Colonic mucosa (tissue), 4 donors: ENCODE measurements at places on chromosomes 3 and 15.

- peak; percentile 69 for DNase-seq
Observed at GRCh38 chr15:76987896-76988860, 6.7 kb upstream of the PSTPIP1 start.

DNA sequence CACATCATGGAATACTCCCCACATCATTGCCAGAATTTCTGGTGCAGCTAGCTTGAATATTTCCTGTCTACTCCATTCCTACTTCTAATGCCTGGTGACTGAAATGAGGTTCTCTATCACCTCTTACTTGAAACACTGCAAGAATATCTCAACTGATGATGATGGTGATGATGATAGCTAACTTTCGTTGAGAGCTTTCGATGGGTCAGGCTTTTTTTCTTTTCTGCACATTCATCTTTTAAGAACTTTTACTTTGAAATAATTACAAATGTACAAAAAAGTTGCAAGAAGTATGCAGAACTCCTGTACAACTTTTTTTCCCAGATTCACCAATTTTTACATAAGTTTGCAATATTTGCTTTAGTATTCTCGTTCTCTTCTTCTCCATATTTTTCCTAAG, 233.5 kb downstream of the MEIS2 start:
- no peak for DNase-seq

GRCh38 chr15:35481992-35482391, 64.0 kb downstream of the DPH6 start:
- DNase-seq = peak; percentile 27

DNA sequence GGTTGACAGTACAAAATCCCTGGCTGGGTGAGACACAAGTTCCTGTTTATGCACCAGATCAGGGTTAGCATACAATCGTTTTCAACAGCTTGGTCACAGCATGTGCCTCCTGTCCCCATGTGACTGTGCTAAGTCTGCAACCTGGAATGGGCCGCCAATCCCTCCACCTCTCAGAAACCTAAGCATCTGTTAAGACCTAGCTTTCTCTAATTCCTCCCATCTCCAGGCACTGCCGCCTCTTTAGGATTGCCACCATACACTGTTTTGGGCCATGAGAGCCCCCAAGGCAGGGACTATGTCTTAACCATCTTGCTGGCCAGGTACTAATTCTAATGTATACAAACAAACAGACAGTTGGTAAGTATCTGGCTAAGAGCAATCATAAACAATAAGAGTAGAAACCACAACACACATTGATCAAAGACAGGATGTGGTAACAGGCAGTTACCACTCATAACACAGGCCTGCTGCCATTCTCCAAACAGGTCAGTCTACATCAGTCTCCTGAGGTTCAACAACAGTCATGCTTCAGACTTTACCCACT, 25.6 kb downstream of the SEC22C start:
- DNase-seq = no peak

GRCh38 chr3:98966434-98966833, 64.9 kb upstream of the DCBLD2 start:
- no peak for DNase-seq

DNA sequence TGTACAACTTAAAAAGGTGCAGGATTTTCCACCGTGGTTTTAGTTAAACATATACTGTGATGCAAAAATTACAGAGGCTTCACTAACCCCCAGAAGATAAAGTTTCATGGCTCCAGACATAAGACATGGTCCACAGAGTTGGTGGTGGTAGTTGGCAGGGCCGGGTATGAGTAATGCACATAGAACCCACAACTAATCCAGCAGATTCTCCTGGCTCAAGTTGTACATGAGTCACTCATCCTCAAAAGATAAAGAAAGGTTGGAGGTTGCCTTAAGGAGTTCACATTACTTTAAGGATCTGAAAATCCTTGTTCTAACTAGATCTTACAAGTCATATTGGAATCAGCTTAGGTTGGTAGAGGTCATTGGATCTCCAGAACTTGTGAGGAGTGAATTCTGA, 98.3 kb upstream of the ZBTB20 start:
- no peak for DNase-seq

GRCh38 chr15:79978655-79979514, 7.9 kb upstream of the BCL2A1 start:
- DNase-seq = no peak

DNA sequence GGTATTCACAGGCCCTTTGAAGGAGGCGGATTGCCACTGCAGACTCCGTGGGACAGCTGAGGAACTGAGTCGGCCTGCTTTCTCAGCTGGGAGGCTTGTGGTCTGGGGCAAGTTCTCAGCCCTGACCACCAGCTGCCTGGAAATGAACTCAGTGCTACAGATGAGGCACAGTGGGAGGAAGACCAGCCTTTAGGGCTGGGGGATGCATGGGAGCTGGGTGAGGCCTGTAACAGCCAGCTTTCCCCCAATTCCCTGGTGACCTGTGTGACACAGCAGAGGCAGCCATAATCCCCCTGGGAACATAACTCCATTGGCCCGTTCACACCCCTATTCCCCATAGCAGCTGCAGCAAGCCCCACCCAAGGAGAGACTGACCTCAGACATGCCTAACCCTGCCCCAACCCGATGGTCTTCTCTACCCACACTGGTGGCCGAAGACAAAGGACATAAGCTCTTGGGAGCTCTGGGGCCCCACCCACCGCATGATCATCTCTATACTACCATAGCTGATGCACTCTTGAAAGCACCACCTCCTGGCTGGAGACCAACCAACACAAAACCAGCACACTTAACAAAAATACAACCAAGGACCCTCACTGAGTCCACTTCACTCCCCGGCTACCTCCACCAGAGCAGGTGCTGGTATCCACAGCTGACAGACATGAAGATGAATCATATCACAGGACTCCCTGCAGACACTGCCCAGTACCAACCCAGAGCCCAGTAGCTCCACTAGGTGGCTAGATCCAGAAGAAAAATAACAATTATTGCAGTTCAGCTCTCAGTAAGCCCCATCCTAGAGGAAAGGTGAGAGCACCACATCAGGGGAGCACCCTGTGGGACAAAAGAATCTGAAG, 24.9 kb downstream of the ZMAT3 start:
- no peak for DNase-seq

DNA sequence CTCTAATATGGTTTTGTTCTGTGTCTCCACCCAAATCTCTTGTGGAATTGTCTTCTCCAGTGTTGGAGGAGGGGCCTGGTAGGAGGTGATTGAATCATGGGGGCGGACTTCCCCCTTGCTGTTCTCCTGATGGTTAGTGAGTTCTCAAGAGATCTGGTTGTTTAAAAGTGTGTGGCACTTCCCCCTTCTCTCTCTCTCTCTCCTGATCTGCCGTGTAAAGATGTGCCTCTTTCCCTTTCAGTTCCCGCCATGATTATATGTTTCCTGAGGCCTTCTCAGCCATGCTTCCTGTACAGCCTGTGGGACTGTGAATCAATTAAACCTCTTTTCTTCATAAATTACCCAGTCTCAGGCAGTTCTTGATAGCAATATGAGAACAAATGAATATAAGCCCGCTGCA, 33.1 kb downstream of the RETNLB start:
- no peak for DNase-seq

DNA sequence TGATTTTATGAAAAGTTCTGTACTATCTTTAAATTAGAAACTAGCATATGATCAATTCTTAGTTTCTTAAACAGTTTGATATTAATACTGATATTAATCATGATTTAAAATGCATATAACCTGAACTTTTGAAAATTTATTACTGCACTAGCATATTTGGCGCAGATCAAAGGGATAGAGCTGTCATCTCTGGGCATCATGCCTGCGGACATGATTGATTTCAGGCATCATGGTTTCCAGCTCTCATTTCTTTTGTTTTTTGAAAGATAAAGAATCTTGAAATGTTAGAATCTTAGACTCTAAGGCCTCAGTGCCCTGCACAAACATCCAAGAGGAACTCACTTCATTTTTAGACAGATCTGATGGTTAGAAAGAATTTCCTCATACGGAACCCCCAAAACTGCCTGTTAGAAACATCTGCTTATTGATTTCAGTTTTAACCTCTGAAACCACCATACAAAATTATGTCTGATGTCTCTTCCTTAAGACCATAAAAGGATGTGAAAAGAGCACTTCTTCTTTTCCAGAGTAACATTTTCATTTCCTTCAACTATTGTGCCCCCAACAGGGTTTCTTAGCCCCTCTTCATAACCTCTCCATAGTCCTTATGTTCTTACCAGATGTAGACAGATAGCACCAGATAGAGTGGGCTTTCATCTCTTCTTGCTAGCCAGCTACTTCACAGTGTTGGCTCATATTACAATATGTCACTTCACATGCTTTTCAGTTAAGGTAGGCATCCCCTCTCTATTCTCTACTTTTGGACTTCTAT, 110.8 kb downstream of the BBX start:
- no peak for DNase-seq

DNA sequence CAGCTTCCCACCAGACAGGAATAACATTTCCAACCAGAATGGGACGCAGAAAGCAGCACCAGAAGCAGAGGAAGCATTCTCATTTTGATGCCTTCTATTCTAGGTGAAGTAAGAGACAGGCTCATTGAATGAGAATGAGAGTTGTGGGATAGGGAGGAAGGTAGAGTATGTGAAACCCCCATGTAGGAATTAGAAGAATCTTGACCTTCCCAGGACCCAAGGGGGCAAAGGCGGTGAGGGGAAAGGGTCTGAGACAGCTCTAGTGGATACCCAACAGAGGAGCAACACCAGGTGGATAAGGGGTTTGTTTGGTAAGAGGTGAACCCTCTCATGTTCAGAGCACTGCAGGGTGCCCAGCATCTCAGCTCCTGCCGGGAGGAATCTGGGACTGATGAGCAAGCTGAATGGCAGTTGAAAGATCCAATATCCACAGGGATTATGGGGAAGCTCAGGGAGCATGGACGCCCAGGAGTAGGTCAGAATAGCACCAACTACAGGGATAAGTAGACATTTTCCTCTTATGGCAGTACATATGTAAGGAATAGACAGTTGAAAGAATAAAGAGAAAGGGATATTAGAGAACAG, 77.0 kb downstream of the PLCL2 start:
- no peak for DNase-seq

DNA sequence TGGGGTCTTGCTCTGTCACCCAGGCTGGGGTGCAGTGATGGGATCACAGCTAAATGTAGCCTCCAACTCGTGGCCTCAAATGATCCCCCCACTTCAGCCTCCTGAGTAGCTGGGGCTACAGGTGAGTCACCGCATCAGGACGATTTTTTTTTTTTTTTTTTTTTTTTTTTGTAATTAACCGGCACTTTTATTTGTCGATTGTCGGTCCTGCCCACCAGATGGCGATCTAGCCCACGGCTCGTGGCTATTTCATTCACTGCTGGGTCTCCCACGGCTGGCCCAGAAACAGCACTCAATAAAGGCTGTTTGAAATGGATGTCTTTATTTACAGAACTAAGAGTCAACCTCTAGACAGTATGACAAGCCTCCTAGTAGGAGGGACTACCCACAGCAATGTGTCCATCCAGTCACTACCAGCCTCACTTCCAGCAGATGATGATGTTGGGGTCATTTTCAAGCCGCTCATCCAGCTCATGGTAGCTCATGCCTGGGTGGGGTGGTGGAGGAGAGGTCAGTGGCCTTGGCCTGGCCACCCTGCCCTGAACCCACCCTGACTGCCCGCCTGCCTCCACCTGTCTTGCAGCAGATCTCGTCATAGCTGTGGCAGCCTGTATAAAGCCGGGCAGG, 1.8 kb upstream of the ZMYND10 start:
- DNase-seq = peak; percentile 73

DNA sequence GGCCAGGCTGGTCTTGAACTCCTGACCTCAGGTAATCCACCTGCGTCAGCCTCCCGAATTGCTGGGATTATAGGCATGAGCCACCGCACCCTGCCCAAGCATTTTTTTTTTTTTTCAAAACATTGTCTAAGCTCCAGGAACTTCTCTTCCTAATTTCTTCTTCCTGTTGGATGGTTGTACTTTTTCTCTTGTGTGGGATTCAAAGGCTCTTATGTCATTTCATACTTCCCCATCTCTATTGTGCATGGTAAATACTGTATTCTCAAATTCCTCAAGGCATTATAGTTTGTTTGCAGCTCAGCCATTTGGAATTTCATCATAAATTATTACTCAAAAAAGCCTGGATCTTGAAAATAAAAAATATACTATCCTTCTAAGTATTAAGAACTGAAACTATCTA, 199.1 kb upstream of the GADL1 start:
- no peak for DNase-seq

GRCh38 chr15:33209575-33210481, 15.3 kb upstream of the FMN1 start:
- DNase-seq = no peak

DNA sequence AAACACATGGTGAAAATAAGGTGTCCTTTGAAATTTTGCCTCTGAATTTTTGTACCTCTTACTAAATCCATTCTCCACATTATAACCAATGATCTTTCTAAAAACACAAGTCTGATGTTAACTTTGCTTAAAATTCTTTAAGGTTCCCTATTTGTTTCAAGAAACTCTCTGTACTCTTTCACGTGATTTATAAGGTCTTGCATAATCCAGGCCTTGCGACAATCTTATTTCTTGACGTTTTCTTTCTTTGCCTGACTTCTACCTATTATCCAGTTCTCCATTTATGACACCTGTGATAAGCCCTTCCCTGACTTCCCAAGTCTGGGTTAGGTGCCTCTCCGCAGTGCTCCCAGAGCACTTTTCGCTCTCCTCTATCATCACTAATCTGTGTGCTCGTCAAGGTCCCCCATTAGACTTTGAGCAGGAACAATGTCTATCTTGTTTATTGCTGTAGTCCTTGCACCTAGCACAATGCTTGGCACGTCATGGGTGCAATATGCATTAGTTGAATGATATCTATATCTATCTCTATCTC, 24.3 kb upstream of the KPNA1 start:
- DNase-seq = no peak

- no peak for DNase-seq
Observed at GRCh38 chr3:194514626-194515025, 27.8 kb upstream of the ATP13A3 start.

DNA sequence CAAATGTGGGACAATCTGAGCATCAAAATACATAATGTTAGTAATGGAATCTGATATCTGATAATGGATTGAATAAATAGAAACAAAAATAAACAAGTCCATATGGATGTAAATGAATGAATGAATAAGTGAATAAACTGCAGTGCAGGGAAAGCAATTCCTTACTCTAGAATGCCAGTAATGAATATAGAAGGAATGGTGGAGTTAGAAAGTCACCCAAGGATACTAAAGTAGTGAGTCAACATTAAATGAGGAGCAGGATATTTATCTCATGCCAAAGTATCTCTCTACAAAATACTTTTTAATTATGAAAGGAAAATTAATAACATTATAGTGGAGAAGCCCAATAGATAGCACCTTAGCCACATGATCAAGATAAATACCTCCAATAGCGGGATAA, 300.3 kb downstream of the FEZF2 start:
- DNase-seq = no peak

- DNase-seq = no peak
Observed at GRCh38 chr3:112366522-112366921, 33.6 kb downstream of the CD200 start.

GRCh38 chr15:50134524-50135024, 15.5 kb upstream of the ATP8B4 start:
- DNase-seq = no peak

- no peak for DNase-seq
Observed at GRCh38 chr3:43747641-43748040, 56.9 kb downstream of the ABHD5 start.
